ENCODE measurements at places on chromosomes 12 and 14.

GRCh38 chr12:62977418-62977817, 42.5 kb upstream of the PPM1H start:
- peak; percentile 33 for DNase-seq

GRCh38 chr14:84090837-84091236, 1439.1 kb upstream of the FLRT2 start:
- no peak for DNase-seq

GRCh38 chr12:76444408-76444984, 96.3 kb upstream of the BBS10 start:
- DNase-seq = no peak

- no peak for DNase-seq
Measured at GRCh38 chr14:63654346-63654745, 12.7 kb upstream of the WDR89 start.

GRCh38 chr12:117835156-117835555, 133.6 kb downstream of the KSR2 start:
- DNase-seq = no peak

- DNase-seq = no peak
Measured at GRCh38 chr12:41468756-41469155, 280.6 kb downstream of the PDZRN4 start.

GRCh38 chr12:124399622-124400021, 104.7 kb downstream of the RFLNA start:
- DNase-seq = no peak

DNA sequence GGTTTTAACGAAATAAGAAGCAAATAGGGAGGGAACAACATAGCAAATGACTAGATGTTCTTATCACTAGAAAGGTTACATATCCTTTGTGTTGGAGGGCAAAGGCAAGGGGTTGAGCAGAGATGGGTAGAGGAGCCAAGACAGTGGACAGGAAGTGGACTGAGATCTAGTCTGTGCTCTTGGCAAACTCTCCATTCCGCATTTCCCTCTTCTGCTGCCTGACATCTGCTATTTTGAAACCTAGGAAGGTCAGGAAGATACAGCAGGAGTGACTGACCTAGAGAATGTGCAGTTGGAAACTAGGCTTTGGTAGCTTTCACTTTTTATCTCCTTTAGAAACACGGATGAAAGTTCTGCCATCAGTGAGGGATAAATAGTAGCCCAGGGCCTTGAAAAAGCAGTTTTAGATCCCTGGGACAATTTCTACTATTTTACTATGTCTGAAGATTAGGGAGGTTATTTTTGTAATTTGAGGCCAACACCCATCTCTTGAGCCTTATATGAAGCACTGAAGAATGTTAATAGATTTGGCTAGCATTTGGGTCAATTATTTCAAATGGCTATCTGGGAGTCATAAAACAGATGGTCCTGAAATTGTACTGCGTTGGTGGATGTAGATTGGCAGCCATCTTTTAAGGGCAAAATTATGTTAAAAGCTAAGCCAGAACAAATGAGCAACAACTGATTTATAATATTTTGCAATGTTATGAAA, 410.3 kb downstream of the PCNX1 start:
- no peak for DNase-seq

DNA sequence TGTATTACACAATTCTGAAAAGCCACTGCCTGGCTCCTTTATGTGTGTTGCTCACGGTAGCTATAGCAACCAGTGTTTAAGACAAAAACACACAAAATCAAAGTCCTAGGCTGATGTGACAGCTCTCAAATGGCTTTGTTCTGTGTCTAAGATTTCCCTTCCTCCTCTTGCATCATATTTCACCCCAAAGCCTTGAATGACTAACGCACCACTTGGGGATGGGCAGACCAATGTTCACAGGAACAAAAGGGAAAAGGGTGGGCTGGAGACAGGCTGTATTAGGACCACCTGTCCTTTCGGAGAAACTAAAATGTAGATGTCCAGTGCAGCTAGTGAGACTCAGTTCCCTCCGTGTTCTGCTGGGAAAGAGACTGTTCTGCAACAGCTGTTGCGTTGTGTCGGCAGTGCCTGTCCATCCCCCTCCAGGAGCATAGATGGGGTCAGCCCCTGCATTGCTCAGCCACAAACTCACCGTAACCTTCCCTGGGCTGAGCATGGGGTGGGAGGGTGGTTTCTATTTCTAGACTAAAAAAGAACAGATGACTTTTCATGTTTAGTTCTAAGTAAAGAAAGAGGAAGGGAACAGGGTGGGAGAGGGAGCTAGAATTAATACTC, 26.8 kb upstream of the DAAM1 start:
- no peak for DNase-seq

DNA sequence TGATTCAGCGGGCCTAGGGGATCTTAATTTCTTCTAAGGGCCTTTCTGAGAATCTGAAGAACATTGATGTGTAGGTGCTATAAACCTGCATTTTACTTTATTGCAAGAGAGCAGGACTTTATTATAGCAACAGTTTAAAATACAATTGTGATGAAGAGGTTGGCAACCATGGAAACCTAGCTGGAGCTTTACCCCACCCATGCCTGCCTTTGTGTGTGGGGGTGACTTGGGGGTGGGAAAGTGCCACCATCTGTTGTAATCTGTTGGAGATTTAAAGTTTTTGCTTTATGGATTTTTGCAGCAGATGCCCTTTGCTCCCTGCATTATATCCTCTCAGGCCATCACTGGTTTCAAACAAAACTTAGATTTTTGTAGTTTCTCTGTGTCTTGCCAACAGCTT, 64.6 kb downstream of the ATG14 start:
- no peak for DNase-seq

- no peak for DNase-seq
Measured at GRCh38 chr14:68159701-68160633, 340.4 kb downstream of the RAD51B start.

DNA sequence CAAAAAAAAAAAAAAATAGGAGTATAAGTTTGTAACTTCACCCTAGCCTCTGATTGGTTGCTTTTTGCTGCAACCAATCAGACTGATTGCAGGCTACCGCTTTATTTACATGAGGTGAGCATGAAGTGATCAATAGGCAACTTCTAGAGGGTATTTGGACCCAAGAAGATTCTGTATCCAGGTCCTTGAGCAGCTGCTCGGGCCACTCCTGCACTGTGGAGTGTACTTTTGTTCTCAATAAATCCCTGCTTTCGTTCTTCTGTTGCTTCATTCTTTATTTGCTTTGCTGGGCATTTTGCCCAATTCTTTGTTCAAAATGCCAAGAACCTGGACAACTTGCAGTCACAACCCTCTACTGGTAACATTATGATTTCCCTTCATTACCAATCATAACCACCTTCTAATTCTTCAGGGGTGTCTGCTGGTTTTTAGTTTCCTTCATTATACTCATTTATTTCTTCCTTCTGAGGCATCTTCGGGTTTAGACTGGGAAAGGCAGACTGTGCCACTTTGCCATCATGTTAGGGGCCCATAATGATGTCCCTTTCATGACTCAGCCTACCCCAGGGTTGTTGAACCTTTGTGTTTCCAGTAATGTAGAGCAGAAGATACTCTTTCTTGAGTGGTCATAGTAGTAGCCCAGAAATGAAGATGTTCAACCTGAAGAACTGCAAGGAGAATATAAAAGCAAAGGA, 43.4 kb upstream of the LIMA1 start:
- DNase-seq = peak; percentile 85

DNA sequence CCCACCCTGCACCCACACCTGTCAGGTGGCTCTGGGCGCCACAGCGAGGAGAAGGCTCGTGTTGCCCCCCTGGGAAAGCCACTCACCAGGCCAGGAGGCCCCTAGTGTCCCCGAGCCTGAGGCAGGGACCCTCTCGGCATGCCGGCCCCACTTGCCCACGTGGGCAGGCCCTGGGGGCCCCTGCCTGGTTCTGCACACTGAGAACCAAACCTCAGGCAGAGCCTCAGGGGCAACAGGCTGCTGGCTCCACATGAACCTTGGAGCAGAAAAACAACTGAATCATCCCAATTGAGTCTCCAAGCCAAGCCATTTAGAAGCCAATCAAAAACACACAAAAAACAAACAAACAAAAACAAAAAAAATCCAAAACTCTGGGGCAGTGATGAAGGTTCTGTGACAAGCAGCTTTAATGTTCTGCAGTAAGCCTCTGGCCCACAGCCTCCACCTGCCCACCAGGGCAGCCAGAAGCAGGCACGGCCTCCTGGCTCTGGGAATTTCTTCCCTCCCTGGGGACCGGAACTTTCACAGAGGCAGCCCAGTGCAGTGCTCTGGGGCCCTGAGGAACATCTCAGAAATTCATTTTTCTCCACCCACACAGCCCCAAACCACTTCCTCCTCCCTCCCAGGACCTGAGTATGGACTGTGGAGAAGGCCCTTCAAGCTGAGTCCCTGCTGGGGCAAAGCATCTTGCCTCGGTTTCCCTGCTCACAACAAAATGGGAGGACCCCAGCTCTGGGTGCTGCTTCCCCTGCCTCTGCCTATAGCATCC, 90.2 kb downstream of the CHGA start:
- no peak for DNase-seq

- peak; percentile 33 for DNase-seq
Measured at GRCh38 chr14:103624860-103625259, 4.2 kb upstream of the KLC1 start.

GRCh38 chr12:122435186-122435585, 12.7 kb upstream of the CLIP1 start:
- DNase-seq = no peak

- no peak for DNase-seq
Measured at GRCh38 chr14:36652542-36653201, 9.0 kb upstream of the PAX9 start.

- DNase-seq = no peak
Measured at GRCh38 chr12:92844151-92844763, 84.8 kb downstream of the EEA1 start.

DNA sequence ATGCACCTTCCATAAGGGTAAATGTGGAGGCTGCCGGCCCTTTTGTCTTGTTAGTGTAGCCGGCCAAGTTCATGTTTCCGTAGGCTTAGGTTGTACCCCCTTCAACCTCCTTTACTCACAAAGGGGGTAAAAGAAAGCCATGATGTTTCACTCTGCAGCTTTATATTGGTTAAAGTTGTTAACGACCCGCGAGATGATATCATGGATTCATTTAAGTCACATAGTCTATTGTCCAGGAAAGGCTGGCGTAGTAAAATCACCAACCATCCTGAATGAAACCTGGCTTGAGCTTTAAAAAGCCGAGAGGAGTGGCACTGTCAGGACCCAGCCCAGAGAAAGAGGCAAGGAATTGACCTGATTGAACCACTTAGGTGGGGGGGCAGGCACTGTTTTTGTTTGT, 1.3 kb downstream of the UNG start:
- DNase-seq = peak; percentile 22

GRCh38 chr14:31986405-31986804, 90.7 kb upstream of the ARHGAP5 start:
- DNase-seq = no peak

GRCh38 chr12:92771001-92771400, 68.2 kb downstream of the PLEKHG7 start:
- no peak for DNase-seq

GRCh38 chr14:99125113-99125512, 146.9 kb downstream of the BCL11B start:
- DNase-seq = no peak

DNA sequence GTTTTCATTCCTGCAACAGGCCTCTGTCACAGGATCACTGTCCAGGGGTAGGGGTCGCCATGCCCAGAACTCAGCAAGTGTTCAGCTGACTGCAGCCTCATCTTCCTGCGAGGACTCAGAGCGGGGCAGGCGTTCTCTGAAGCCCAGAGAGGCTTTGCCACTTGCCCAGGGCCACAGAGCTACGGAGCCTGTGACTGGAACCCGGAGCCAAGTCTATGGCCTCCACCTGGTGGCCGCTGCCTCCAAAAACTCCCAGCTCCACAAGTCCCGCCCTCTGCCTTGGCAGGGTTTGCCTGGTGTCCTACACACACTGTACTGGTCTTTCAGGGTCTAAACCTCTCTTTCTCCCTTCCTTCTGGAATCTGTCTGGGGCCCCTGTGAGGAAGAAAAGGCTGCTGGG, 8.7 kb upstream of the PPP1R13B start:
- no peak for DNase-seq

- DNase-seq = no peak
Measured at GRCh38 chr14:81454572-81455218, 54.6 kb upstream of the STON2 start.

DNA sequence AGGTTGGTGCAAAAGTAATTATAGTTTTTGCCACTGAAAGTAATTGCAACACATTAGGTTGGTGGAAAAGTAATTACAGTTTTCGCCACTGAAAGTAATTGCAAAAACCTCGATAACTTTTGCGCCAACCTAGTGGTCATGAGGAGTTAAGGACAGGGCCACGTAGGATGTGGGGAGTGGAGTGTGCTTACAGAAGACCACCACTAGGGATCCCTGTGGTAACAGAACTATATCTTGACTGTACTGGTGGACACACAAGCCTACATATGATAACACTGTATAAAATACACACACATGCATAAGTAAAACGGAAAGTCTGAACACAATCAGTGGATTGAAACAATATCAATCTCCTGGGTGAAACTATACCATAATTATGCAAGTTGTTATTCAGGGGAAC, 187.4 kb upstream of the ABCD2 start:
- no peak for DNase-seq

DNA sequence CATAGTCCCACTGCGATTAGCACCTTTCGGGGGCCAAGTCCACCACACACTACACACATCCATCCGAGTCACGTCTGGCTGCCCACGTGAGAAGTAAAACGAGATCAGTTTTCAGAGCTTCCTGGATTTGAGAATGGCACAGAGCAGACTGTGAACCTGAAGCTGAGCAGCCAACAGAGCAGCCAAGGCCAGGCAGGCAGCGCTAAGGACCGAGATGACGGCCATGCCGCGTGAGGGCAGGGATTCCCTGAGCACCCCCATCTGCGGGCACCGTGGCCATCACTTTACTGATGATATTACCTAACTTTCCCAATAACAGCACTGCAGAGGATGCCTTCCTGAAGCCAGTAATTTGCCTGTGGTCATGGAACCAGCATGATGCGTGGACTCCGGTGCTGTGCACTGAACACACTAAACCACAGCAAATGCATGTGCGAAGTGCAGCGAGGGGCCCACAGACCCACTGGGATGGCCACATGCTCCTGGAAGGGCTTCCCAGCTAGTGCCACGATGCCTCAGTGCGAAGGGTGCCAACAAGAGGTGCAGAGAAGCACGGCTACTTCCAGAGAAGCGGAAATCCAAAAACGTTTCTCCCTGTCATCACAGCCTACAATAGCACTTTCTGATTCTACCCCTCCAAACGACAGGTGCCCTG, 56.0 kb downstream of the RNF34 start:
- DNase-seq = no peak

GRCh38 chr14:55482936-55483605, 42.7 kb upstream of the TBPL2 start:
- no peak for DNase-seq

DNA sequence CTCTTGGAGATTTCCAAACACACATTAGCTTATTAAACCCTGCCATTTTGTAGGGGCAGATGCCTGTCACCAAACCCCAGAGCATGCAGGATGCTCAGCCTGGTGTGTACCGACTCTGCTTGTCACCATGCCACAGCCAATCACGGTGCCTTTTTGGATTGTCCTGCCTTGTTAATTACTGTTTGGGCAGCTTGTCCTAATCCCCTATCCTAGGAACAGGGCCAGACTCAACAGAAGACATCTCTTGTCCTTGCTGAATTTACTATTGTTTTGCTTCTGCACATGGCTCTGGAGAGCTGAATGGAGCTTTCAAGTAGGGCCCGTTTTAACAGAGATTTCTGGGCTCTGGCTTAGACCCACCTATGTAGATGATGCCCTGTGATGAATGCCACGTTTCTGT, 388.5 kb downstream of the AACS start:
- DNase-seq = no peak
